ENCODE measurements at places on chromosomes 6 and 20.

GRCh38 chr20:38196592-38196991, 31.5 kb upstream of the TGM2 start:
- DNase-seq, result no peak

GRCh38 chr6:1757131-1757530, 147.4 kb downstream of the FOXC1 start:
- DNase-seq, result no peak

GRCh38 chr6:136470044-136470443, 80.2 kb downstream of the MAP7 start:
- DNase-seq, result no peak

DNA sequence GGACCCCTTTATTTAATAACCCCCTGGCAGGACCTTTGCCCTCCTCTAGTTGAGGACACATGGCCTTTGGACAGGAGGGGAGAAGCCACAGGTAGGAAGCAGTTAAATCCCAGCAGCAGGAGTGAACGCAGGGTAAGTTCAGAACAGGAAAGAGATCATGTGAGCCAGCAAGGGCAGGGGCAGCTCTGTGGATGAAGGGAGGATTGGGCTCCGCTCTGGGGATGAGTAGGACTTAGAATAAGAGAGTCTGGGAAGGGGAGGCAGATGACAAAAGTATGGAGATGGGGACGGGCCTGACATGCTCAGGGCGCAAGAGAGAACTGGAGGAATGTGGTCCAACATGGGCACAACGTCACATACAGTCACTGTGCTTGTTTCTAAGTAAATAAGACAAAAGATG, 89.0 kb downstream of the NDUFAF5 start:
- DNase-seq, result no peak

DNA sequence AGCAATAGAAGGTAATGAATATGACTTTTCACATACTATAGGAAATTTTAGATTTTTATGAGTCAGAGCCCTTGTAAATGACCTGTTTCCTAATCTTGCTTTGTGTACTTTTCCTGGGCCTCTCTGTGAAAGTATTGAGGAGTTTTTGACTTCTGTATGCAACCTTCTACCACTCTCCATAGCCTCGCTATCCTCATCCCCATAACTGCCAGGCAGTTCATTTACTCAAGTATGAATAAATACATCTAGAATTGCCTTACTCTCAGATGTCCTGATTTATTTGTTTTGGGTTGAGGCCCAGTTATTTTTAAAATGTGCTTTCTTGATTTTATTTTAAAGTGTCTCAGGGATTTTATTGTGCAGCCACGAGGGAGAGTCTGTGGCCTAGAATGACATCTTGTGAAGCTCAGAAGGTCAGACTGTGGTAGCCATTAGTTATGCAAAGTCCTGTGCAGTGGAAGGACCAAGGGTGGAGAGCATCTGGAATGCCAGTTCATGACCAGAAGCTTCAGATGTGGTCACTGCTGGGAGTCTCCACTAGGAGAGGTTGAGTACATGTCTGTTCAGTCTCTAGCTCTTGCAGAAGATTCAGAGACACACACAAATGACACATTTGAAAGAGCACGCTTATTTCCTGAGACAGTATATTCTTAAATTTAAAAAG, 346.2 kb upstream of the IMPG1 start:
- DNase-seq, result no peak

DNA sequence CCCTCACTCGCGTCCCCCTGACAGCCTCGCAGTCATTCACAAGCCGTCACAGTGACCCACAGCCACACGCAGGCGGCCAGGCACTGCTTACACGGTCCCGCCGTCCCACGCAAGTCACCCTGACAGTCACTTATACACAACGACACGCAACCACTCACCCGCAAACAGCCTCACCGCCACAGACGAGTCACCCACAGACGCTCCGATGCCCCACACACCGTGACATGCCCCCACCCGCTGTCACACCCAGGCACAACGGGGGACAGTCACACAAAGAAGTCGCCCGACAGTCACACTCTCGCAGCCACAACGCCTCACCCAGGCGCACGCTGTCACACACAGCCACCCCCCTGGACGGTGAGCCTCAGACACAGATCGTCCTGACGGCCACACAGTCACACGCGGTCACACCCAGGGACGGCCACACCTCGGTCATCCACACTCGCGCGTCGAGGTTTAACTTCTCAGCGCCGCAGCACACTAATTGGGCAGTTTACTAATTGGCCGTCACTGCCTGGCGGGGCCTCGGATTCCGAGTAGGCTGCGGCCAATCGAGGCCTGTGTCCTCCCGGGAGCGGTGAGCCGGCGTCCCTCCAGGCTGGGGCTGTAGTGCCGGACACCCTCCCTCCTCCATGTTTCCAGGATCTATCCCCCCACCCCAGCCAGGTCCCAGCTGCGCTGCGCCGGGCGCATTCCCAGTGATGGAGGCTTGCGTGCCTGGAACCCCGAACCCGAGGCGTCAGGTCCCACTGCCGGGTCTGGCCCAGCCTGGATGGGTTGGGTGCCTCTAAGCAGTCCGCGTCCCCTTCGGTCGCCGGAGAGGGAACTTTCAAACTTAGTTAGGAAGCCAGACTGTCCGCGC, 790 bp downstream of the TOX2 start:
- peak; percentile 86 for DNase-seq

GRCh38 chr6:169720207-169720855, 4.0 kb downstream of the PHF10 start:
- DNase-seq, result no peak

DNA sequence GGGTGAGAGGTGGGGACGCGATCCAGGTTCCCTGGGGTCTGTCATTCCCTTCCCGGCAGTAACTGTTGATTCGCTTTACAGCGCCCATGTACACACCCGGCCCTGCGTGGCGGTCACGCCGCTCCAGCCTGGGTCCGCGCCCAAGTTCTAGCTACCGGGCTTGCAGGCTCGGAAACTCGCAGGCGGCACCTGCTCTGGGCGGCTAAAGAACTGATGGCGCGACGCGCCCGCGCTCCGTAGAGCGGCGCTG, 1.4 kb upstream of the POU3F2 start:
- no peak for DNase-seq

DNA sequence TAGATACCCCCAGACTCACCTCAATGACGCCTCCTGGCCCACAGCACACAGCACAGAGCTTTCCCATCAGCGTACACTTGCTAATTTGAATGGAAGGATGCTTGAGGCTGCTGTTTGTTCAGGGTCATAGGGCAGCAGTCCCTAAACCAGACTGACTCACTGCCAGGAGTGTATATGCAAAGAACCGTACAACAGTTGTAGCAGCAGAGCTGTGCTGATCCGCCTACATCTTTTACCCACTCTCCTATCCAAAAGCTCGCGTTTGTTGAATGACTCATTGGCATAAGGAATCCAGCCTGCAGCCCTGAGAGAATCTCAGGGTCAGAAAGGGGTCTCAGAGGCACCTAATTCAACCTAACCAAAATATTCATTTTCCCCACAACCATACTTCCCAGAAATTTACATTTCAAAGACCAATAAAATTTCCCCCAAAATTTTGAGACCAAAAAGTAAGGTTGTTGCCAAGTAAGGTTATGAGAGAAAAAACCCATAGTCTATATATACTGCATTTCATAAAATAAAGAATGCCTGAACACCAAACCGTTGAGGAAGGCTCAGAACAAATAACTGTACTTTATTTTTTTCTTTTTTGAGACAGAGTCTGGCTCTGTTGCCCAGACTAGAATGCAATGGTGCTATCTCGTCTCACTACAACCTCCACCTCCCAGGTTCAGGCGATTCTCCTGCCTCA, 35.3 kb upstream of the CCND3 start:
- no peak for DNase-seq

DNA sequence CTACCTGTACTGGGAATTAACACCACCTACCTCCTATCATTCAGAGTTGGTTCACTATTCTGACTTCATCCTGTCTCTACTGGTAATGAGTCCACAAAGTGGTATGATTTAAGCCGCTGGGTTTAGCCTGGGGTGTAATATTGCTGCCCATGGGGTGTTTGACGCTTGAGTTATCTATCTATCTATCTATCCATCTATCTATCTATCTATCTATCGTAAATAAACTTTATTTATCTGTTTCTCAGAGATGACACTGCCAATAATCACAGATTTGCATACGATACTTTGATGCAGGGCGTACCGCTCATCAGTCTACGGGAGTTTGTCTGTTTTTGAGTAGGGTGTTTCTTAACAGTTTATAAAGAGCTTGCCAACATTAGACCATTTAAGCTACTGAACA, 73.6 kb upstream of the ZNF184 start:
- no peak for DNase-seq

GRCh38 chr6:87101067-87101466, 6.2 kb upstream of the CGA start:
- no peak for DNase-seq

GRCh38 chr6:21808551-21809242, 215.1 kb downstream of the SOX4 start:
- no peak for DNase-seq

Measured in retina (tissue), 1 donor.